ENCODE measurements at places on chromosomes 3 and 15. TPM values are rescaled to one million over a fixed set of nuclear protein-coding genes. Genes with fewer than 3 reads are reported as not detected.

SGO1 gene
- total RNA-seq = 29.4 TPM

FGF12 gene
- not detected for total RNA-seq

TMCO5A gene
- total RNA-seq = not detected

DNA sequence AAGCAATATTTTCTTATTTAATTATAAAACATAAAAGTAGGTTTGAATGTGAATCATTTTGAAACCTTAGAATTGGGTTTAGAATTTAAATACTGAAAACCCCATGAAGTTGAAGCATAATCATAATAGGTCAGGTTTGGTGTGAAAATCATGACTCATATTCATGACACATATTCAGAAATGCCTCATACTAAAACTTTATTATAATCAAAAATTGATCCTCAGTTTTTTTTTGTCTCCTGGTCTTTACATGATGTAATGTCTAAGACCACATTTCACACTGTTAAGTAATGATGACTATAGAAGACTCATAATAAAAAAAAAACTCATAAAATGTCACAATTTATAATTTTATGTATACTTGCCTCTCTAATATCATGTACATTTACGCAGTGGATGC is 190.4 kb downstream of the FOXP1 start:
- H3K4me1 ChIP-seq = peaks cover 78% of the 10 kb centered on the region
- peaks cover 7% of the 10 kb centered on the region for H3K36me3 ChIP-seq
- no peak overlapping the region for H3K27ac ChIP-seq
- H3K27me3 ChIP-seq = peaks cover 2% of the 10 kb centered on the region
- no peak for DNase-seq

GRCh38 chr3:134077649-134078161 is 48.0 kb upstream of the SLCO2A1 start:
- H3K4me1 ChIP-seq = no peaks in the 10 kb centered on the region
- DNase-seq = no peak
- H3K27ac ChIP-seq = no peak overlapping the region

GRCh38 chr3:143613226-143613625 is 235.0 kb downstream of the SLC9A9 start:
- no peaks in the 10 kb centered on the region for H3K4me1 ChIP-seq
- H3K27me3 ChIP-seq = no peaks in the 10 kb centered on the region
- no peak overlapping the region for H3K4me3 ChIP-seq
- no peak overlapping the region for H3K27ac ChIP-seq
- no peak for DNase-seq

- no peaks in the 10 kb centered on the region for H3K4me1 ChIP-seq
- no peak for DNase-seq
- no peak overlapping the region for H3K4me3 ChIP-seq
- H3K36me3 ChIP-seq = no peaks in the 10 kb centered on the region
- H3K27me3 ChIP-seq = peaks cover 7% of the 10 kb centered on the region
- H3K27ac ChIP-seq = no peak overlapping the region
Measured at GRCh38 chr15:39124155-39124552, 456.7 kb upstream of the THBS1 start.

- no peaks in the 10 kb centered on the region for H3K36me3 ChIP-seq
- H3K27ac ChIP-seq = no peak overlapping the region
- no peak overlapping the region for H3K4me3 ChIP-seq
- peaks cover 5% of the 10 kb centered on the region for H3K4me1 ChIP-seq
Measured at GRCh38 chr3:59318881-59319280, 269.1 kb upstream of the CFAP20DC start.

- no peaks in the 10 kb centered on the region for H3K36me3 ChIP-seq
- no peak overlapping the region for H3K4me3 ChIP-seq
- no peak overlapping the region for H3K27ac ChIP-seq
- peaks cover 18% of the 10 kb centered on the region for H3K27me3 ChIP-seq
Measured at GRCh38 chr3:169699070-169699469, 35.6 kb upstream of the MECOM start.

DNA sequence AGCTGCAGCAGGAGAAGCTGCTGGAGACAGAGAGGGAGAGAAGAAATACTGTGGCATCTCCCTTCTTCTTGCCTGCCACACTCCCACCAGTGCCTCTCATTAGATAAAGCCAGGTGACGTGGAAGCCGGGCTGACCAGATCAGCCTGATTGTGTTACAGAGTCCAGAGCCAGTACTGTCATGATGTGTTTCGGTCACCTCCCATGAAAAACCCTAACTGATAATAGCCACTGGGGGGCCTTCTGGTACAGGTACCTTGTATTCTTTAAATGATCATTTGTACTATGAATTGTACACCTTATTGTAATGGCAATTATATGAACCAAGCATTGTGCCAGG is 125.8 kb upstream of the TMEM108 start:
- no peak for DNase-seq
- H3K4me3 ChIP-seq = no peak overlapping the region
- no peaks in the 10 kb centered on the region for H3K4me1 ChIP-seq
- H3K27me3 ChIP-seq = no peaks in the 10 kb centered on the region

- DNase-seq = no peak
- H3K36me3 ChIP-seq = no peaks in the 10 kb centered on the region
- no peaks in the 10 kb centered on the region for H3K27me3 ChIP-seq
Measured at GRCh38 chr3:168824107-168824506, 728.4 kb upstream of the GOLIM4 start.

GRCh38 chr3:124512881-124513609 is 217.2 kb upstream of the UMPS start:
- H3K4me1 ChIP-seq = no peaks in the 10 kb centered on the region
- no peak overlapping the region for H3K4me3 ChIP-seq
- no peak for DNase-seq
- no peaks in the 10 kb centered on the region for H3K36me3 ChIP-seq

GRCh38 chr15:61339516-61339915 is 110.4 kb upstream of the RORA start:
- H3K36me3 ChIP-seq = no peaks in the 10 kb centered on the region
- H3K27me3 ChIP-seq = peaks cover 5% of the 10 kb centered on the region

Data from activated CD4-positive, alpha-beta T cell treated with anti-CD3 and anti-CD28 coated beads for 36 hours (primary cell).